ENCODE measurements at places on chromosomes 13 and 19.

GRCh38 chr19:3225169-3225485 is 666 bp downstream of the CELF5 start:
- no peak for DNase-seq

DNA sequence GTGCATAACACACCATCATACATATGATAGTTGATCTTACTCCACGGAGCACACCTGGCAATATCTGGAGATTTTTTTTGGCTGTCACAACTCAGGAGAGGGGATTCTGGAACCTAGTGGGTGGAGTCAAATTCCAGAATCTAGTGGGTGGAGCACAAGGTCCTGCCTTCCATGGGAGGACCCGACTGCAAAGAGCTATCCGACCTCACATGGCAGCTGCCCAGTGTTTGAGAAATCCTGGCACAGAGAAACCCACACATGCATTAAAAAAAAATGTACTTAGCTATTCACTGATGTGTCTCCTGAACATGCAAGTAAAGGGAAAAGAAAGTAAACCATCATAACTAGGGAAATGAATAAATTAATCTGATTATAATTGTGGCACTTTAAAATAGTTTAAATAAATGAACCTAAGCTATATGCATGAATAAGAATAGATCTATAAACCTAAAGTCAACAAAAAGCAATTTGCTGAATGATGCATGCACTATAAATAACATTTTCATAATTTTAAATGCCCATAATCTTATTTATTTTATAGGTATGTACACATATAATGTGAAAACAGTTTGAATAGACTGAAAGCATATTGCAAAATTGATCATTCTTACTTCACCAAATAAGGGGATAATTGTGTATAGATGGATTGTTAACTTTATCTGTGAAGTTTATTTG is 300.3 kb downstream of the MYO16 start:
- no peak for DNase-seq

DNA sequence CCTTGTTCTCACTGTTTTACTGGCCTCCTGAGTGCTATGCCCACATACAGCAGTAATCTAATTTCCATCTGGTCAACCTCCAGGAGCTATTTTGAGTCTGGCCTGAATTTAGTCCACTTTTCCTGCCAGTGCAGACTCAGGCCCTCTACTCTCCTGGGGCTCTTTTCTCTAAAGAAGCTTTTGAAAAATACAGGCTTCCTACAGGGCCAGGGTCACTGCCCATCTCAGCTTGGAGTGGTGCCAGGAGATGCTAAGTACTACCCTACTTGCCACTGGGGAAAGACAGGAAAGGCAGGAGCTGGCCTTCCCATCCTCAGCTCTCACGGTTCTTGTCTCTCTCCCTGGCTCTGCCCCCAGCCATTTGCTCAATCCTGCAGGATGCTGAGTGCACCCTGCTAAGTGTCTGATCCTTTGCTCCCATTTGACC is 101.7 kb upstream of the SERP2 start:
- DNase-seq = no peak

DNA sequence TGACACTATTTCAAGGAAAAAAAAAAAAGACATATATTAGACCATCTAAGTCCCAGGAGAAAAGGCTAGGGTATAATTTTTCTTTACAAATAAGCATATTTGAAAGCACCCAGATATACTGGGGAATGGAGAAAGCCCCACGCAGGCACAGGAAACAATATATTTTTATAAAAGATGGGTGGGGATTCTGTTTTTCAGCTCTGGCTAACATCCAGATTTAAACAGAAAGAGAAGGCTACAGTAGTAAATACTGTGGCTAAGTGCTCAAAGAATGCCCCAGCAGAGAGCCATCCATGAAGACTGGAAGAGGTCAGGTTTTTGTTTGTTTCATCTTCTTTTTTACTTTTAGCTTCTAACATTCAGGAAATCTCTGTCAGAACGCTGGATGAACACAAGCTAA is 16.0 kb downstream of the ZNF44 start:
- DNase-seq = no peak

DNA sequence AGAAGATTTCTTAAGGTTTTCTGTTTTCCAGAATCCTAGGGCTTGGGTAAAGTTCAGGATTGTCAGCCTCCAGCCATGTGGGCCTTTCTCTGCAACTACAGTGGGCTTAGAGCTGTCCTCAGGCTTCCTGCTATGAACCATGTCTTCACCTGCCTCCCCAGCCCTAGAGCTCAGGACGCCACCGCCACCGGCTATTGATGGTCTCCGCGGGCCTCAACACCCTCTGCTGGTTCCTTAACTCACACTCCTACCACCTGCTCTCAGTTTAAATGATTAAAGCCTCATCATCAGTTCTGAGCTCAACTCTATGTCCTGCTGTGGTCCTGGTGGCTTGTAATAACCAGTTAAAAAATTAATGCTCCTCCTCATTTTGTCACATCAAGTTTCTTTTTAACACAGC is 221.0 kb downstream of the EFNB2 start:
- no peak for DNase-seq

GRCh38 chr13:32955881-32956594 is 60.2 kb upstream of the KL start:
- no peak for DNase-seq

DNA sequence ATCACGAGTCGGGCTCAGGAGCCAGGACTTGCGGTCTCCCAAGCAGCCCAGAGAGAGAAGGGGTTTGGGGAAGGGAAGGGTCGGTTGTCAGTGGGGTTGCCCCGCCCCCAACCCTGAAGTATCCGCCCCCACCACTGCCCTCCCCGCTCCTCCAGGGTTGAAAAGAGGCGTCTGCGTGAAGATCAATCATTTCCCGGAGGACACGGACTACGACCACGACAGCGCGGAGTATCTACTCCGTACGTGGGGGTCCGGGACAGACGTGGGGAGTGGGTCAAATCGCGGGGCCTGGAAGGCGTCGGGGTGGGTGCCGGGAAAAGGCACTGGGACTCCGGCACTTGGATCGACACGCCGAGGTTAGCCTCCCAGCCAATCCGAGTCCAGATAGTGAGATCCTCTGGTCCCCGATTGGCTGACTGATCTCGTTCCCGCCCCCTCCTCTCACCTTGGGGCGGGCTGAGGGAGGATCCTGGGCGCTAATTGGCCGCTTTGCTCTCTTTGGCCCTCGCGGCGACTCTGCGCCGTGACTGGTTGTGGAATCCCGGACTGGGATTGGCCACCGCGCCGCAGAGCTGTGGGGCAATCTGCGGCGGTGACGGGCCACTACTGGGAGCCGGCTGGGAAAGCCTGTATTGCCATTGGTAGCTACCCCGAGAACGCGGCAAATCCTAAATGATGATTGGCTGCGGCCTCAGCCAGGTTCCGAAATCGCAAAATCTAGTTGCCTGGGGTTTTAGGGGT is 13.3 kb upstream of the CACNG6 start:
- DNase-seq = no peak

- no peak for DNase-seq
Observed at GRCh38 chr13:108980237-108980636, 350.8 kb downstream of the MYO16 start.

GRCh38 chr13:48253849-48254248 is 20.8 kb downstream of the ITM2B start:
- no peak for DNase-seq

GRCh38 chr13:70784207-70784989 is 676.1 kb upstream of the KLHL1 start:
- no peak for DNase-seq

DNA sequence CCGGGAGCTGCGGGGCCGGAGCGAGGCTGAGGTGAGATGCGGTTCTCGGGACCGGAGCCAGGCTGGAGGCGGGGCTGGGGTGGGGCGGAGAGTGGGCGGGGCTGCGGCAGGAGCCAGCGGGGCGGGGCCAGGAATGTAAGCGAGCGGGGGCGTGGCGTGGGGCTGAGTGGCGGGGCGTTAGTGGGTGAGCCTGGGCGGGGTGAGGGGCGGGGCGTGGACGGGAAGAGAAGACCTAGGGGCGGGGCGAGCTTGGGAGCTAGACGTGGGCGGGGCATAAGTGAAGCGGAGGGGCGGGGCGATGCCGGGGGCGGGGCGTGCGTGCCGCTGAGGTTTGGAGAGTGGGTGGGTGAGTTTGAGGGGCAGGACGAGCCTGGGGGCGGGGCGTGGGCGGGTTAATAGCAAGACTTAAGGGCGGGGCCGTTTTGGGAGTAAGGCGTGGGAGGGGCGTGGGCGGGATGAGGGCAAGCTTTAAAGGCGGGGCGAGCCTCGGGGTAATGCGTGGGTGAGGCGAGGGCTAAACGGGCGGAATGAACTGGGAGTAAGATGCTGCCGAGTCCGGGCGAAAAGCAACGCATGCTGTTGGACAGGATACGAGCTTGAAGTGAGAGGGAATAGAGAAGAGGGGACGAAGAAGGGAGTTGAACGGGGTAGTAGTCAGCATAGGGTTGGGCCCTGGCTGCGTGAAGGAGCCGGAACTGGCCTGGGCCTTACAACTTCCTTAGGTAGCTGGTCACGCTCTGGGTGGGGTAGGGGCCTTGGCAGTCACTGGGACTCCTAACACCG is 572 bp downstream of the SNAPC2 start:
- DNase-seq = peak; percentile 99

DNA sequence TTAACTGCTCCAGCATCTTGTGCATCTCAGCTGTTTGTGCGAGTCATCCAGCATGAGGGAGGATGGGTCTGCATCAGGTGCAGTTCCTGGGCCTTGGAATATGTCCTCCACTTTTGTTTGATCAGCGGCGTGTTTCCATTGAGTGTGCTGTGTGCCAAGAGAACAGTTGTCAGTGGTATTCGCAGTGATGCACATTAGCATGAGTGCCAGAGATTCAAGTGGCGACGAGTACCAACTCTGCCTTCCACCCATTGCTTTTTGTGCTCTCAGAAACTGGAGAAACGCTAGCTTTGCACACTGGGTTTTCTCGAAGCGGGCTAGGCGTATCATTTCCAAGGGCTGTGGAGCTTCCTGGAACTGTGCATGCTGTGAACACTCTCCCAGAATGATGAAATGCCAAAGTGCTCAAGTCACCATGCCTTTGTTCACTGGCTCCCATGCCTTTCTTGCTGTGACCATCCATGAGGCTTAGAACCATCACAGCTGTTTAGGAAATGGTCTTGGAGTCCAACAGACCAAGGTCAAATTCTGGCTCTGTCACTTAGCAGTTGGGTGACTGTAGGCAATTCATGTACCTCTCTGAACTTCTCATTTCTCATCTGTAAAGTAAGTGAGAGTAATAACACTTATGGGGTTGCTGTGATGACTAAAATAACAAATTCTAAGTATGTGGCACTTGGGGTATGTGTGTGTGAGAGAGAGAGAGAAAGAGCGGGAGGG is 18.4 kb downstream of the LRCH1 start:
- no peak for DNase-seq

GRCh38 chr13:27852491-27852890 is 60.2 kb downstream of the GSX1 start:
- no peak for DNase-seq

- no peak for DNase-seq
Observed at GRCh38 chr13:26920614-26921355, 160.2 kb upstream of the GPR12 start.

GRCh38 chr19:7115721-7116120 is 46.2 kb downstream of the ZNF557 start:
- DNase-seq = no peak

DNA sequence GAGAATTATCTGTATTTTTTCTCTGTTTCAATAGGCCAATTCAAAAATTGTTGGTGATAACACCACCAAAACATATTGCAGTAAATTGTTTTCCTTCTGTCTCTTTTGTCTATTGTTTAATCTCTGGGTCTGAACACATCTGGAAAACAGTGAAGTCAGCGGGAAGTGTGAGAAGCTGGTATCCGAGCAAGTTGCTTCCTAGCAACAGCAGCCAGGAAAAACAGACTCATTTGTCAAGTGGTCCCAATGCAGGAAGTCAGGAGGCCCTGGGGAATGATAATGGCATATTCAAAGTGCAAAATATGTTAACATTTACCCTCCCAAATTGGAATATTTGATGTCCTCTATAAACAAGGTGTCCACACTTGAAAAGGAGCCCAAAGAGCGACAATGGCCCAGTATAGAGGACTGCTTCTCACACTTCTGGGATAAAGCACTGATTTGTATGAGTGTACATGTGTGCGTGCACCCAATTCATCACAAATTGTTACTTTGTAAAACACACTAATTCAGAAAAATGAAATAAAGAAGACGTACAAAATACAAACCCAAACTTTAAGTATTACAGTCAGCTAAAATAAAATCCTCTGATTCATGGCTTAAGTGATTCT is 515.0 kb downstream of the TBC1D4 start:
- no peak for DNase-seq

DNA sequence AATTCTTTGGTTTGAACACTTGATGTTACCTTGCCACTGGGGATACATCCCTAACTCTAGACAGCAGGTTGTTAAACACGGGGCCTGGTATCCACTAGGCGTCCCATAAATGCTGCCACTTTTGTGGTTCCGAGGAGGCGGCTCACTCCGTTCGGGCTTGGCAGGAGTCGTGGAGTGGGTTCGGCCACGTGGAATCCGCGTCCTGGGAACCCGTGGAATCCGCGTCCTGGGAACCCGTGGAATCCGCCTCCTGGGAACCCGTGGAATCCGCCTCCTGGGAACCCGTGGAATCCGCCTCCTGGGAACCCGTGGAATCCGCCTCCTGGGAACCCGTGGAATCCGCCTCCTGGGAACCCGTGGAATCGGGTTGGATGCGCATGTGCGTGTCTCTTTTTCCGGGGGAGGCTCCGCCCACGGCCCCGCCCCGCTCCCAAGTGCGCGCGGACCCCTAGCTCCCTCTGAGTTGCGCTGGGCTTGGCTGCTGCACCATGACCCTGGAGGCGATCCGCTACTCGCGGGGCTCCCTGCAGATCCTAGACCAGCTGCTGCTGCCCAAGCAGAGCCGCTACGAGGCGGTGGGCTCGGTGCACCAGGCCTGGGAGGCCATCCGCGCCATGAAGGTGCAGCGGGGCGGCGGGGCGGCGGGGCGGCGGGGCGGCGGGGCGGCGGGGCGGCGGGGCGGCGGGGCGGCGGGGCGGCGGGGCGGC is at the start of gene MRI1:
TSS of gene MRI1 (plus strand) at position 422 of the 707 bp plus-strand sequence. CDS start at position 489, 67 bp downstream.
- peak; percentile 88 for DNase-seq

DNA sequence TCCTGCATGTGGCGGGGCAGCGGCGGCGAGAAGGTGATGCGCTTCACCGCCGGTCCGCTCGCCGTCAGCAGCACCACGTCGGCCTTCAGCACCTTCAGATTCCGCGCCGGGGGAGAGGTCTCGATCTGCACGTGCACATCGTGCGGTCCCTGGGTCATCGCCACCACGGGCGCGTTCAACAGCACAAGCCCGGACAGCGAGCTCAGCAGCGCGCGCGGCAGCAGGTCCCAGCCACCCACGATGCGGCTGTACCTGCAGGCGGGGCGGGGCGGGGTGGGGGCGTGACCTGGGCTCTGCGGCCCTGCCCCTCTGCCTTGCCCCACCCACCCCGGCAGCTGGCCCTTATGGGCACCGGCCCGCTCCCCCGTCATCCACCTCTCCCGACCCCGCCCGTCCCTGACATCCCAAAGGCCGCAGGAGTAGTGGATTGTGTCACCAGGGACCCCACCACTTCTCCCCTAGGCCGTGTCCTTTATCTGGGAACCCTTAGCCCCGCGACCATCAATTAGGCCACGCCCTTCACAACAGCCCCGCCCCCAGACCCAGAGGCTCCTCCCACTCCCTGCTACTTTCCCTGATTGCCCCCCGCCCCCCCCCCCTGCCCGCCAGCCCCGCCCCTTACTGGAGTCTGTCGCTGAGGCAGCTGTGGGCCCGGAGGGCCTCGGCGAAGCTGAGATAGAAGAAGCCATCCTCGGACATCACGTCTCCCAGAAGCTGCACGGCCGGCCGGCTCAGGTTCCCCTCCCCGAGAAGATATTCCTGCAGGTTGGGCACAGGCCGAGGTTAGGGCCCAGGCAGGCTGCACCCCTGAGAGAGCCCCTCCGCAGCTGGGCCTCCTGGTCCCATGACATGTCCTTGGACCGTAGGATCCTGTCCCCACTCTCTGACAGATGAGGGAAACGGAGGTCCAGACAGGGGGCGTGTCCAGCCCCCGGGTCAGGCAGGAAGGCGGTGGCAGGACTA is 6.1 kb downstream of the IL4I1 start:
- peak; percentile 92 for DNase-seq
